CD4-positive, alpha-beta T cell treated with Interleukin-21 for 1 hour (primary cell): ENCODE measurements at places on chromosomes 12 and 14.

GRCh38 chr12:96402061-96402460 lies 1.8 kb upstream of the CDK17 start:
- DNase-seq, result peak; percentile 43

GRCh38 chr14:79037106-79037505 lies 866.9 kb downstream of the NRXN3 start:
- no peak for DNase-seq

DNA sequence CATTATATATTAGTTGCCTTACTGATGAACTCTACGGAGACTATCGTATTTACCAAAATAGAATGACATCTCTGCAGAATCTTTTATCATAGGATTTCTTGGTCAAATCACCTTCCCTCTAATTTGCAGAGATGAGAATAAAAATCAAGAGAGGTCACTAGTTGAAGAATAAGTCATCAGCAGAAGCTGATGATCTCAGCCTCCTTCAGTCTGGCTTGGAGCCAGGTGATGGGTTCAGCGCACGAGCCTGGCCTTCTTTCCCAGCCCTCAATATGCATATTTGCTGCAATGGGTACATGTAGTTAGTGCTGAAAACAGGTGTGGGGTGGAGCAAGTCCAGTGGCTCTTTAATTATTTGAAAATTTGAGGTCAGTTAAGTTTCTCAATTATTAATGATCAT lies 19.2 kb upstream of the EMP1 start:
- DNase-seq, result no peak

DNA sequence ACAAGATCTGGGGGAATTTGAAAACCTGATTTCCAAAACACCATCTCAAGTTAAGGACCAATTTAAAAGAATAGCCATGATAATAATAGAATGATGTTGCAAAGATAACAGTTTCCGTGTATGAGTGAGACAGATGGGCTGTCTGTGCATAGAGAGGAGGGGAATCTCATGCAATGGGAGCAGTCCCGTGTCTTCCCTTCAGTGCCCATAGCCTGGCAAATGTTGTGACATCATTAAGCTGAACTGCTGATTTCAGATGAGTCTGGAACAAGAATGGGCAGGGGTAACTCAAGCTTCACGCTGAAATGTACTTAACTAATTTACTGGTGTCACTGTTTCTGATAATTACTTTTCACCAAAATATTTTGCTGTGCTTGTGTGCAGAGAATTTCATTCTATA lies 454.0 kb downstream of the FOXG1 start:
- DNase-seq, result no peak

- peak; percentile 91 for DNase-seq
Observed at GRCh38 chr14:104826189-104826860, 25.4 kb downstream of the ZBTB42 start.

DNA sequence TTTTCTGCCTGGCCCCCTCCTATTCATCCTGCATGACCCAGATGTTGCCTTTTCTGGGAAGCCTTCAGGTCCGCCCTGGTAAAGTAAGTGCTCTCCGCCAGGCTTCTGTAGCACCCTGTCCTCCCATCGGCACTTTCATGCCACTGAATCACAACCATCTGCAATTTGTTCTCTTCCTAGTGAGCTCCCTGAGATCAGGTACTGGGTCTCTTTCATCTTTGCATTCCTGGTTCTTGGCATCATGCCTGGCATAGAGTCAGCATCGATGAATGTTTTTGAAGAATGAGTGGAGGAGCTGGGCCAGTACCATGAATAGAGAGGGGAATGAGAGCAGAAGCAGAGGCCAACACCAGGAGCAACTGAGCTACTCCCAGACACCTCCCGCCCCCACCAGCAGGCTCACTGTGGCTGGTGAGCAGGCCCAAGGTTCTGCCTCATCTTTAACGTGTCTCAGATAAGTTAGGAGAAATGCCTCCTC lies 13.1 kb downstream of the ZDHHC22 start:
- DNase-seq, result no peak

- no peak for DNase-seq
Observed at GRCh38 chr12:49549735-49550692, 11.2 kb downstream of the KCNH3 start.

- no peak for DNase-seq
Observed at GRCh38 chr12:107361970-107362369, 268.6 kb upstream of the CRY1 start.

- DNase-seq, result no peak
Observed at GRCh38 chr12:120562906-120563305, 18.3 kb downstream of the POP5 start.

GRCh38 chr12:51075390-51075789 lies 8.0 kb downstream of the CSRNP2 start:
- DNase-seq, result no peak

DNA sequence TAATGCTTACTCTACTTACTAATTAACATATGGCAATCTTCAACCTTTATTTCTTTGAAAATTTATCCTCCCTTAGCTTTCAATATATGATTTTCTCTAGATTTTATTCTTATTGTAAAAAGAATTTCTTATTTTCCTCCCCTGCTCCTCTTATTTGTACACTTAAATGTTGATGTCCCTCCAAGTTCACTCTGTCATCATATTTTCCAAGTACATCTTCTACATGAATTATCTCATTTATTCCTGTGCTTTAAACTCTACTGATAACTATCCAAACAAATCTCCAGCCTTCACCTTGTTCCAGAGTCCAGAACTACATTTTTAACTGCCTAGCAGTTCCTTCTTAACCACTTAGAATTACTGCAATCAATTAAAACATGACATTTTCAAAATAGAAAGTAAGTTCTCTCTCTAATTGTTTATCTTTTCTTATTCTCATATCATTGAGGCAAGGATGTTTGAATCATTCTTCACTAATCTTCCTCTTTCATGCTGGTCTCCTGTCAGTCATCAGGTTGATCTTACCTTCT lies 261.6 kb upstream of the FAR2 start:
- no peak for DNase-seq

DNA sequence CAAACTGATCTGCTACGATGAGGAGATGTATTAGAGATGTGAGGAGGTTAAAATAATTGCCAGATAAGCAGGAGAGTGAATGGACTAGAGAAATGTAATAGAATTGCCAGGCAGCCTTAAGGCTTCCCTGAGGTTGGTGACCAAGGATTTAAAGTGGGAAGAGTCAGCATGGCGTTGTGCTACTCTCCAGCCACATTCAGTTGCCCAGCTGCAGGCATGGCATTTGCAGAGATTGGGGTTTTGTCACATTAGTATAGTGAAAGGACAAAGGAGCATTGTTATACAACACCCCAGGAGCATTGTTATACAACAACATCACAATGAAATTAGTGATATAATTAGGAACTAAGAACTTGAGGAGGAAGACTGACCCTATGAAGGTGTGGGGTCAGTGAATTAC lies 31.7 kb downstream of the MARK3 start:
- DNase-seq, result no peak

- peak; percentile 52 for DNase-seq
Observed at GRCh38 chr12:92408072-92408900, 262.6 kb upstream of the BTG1 start.

DNA sequence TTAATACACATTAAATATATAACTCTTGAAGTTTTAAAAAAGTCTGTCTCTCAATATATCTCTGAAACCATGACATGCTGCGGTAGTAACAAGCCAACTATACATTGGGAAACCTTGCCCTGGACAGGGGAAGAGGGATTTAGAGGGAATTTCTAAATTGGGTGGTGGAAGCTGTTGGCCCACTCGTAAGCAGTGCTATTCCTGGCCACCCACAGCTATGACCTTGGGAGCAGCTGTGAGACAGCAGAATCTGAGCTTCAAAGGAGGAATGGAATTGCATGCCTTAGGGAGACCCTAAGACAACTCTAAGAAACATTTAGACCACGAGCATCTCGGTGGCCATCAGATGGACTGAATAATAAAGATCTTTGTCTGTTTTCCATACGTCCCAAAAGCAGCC lies 15.8 kb upstream of the GCH1 start:
- DNase-seq, result no peak

GRCh38 chr12:120474616-120474960 lies 5.0 kb upstream of the SRSF9 start:
- no peak for DNase-seq

- DNase-seq, result no peak
Observed at GRCh38 chr12:75184516-75184915, 25.1 kb downstream of the KCNC2 start.

DNA sequence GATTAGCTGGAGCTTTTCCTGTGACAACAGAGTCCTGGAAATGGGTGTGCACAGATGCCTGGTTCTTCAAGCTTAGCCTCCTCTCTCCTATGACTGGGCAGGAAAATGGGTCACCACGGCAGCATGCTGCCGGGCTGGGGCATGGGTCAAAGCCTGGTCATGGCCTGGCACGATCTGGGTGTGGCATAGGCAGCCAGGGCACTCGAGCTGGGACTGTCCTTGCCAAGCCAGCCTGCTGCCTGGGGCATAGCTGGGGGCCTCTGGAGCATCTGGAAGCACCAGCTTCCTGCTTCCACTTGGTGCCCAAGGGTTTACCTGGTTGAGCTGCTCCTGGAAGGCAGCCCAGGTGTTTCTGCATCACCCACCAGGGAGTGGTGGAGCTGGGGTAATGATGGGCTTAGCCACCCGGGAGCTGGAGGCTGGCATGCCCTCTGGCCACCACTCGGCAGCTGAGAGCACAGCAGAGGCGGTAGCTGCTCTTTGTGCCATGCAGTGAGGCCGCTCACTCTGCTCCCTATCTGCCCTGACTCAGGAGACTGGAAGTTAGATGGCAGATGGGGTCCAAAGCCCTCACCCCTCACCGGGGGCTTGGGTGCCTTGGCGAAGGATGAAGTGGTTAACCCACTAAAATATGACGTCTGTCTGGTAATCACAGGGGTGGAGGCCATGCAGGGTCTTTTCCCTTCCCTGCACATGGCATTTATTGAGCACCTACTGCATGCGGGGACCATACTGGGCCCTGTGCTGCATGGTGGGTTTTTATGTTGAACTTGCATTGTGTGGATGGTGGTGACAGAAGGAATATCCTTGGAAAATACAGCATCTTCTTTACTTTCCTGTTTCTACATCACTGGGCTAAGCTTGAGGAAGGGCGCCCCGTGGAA lies 1.7 kb downstream of the OTUB2 start:
- DNase-seq, result no peak

DNA sequence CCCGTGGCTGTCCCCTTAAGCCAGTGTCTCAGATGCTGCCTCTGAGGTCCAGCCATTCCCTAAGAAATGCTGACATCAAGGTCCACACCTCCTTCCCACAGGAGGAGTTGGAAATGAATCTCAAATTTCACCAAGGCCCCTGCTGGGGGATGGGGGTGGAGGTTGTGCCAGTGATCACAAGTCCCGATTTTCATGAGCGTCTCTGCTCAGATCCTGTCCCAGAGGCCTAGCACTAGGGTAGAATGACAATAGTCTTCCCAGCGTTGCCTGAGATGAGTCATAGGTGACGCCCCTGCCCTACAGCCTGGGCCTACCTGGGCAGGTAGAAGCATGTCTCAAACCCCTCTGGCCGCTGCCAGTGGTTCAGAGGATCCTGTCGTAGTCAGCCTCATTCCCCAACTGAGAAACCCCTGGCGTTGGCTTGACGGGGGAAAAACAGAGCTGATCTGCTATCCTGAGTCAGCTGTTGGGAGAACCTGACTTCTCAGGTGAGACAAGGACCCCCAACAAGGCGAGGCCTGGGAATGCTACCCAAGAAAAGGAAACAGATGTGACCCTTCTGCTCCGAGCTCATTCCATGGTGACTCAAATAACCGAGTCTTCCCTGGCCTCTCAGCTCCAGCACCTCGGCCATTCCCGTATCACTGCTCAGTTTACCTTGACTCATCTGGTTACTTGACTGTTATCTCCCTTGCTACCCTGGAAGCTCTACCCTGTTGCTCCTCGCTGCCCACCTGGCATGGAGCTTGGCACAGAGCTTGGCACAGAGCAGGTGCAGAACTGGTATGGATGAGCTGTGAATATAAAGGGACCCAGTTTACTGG lies 21.8 kb upstream of the SPPL3 start:
- DNase-seq, result no peak

- DNase-seq, result no peak
Observed at GRCh38 chr12:68291396-68292036, 38.1 kb upstream of the IL22 start.

DNA sequence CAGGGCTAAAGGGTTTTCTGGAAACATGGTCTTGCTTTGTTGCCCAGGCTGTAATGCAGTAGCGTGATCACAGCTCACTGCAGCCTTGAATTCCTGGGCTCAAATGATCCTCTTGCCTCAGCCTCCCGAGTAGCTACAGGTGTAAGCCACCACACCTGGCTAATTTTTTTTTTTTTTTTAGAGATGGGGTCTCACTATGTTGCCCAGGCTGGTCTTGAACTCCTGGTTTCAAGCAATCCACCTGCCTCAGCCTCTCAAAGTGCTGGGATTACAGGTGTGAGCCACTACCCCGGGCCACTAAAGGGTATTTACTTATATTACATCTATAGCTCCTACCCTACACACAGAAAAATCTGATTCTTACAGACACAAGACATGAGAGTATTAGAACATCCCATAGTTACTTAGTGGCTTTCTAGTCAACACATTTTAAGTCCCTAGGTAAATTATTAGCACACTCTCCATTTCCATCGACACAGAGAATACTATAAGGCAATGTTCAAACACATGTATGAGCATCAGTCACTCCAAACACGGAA lies 6.2 kb upstream of the DCAF11 start:
- no peak for DNase-seq

DNA sequence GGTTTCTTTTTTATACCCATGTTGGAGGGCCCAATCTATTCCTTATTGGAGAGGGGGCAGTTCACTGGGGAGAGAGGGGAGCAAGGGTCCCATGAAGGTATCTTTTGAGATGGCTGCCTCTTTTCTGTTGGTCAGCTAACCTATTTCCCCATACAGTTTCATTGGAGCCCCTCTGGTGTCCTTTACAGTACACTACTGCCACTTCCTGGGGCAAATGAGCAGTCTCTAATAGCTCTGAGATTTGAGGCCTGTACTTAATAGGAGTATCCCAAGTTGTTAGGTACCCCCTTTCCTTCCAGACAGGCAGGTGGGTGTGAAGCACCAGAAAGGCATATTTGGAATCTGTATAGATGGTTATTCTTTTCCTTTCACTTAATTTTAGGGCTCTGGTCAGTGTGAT lies 41.3 kb upstream of the RNU6-8 start:
- no peak for DNase-seq

DNA sequence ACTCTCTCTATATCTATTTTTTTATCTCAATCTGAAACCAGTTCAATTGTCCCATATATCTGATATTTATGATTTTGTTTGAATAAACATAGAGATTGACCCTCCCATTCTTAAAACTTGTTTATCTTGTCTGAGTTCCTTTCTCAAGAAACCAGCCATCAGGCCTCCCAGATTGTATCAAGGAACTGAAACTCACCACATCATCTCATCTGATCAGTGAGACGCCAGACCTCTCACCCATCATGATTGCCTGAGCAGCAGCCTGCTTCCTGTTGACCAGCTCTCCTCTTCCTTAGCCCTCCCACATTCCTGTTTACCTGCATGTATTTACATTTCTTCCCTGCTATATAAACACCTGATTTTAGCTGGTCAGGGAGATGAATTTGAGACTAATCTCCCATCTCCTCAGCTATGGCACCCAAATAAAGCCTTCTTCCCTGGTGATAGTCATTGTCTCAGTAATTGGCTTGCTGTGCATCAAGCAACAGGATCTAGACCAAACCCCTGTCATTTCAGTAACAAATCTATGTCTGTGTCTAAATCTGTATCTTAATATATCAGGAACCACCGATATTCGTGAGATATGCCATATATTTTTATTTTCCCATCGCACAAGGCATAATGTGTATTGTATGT lies 323.6 kb downstream of the TMTC2 start:
- no peak for DNase-seq

GRCh38 chr12:24795699-24796347 lies 153.1 kb downstream of the BCAT1 start:
- DNase-seq, result peak; percentile 29
